ENCODE measurements at places on chromosomes 13 and 19.

DNA sequence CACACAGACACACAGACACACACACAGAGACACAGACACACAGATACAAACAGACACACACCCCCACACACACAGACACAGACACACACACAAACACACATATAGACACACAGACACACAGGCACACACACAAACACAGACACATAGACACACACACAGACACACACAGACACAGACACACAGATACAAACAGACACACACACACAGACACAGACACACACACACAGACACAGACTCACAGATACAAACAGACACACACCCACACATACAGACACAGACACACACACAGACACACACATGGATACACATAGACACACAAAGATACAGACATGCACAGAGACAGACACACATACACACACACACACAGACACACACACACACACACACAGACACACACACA is 174.5 kb downstream of the URI1 start:
- DNase-seq = no peak

GRCh38 chr13:60169239-60170031 is 5.7 kb upstream of the DIAPH3 start:
- no peak for DNase-seq

DNA sequence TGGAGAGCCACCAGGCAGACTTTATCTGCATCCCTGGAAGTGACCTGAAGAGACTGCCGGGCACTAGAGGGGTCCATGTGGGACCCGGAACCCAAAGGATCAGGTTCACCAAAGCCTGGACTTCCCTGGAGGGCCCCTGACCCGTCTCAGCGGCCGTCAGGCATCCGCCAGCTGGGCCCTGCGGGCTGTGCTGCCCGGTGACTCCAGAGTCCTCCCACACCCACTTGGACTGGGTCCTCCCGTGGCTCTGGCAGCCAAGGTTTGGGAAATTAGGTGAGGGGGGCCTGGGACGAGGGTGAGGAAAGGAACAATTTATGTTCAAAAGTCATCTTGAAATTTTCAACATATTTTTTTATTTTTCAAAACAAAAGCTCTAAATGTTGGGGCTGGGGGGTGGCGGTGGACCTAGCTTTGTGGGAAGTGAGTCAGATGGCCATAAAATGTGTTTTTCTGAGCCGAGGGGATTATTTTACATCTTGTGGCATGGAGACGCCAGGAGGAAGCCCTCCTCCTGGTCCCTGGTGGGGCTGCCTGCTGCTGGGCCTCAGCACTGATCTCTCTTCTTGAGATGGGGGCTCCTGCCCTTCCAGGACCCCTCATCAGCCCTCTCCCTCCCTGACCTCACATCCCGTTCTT is 20.2 kb downstream of the CEBPA start:
- DNase-seq = no peak

DNA sequence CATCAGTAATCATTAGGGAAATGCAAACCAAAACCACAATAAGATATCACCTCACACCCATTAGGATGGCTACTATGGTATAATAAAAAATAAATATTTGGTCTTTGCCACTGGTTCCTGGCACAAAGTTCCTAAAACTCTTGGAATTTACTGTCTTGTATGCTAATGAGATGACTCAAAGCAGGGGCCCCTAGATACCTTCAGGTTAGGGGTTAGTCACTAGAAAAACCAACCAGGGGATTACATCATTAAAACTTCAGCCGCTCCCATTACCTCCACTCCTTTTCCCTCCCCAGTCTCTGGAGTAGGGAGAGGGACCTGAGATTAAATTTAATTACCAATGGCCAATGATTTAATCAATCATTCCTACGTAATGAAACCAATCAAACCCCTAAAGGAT is 49.6 kb downstream of the THSD1 start:
- DNase-seq = no peak

- no peak for DNase-seq
Measured at GRCh38 chr13:85040215-85040614, 759.0 kb downstream of the SLITRK6 start.

DNA sequence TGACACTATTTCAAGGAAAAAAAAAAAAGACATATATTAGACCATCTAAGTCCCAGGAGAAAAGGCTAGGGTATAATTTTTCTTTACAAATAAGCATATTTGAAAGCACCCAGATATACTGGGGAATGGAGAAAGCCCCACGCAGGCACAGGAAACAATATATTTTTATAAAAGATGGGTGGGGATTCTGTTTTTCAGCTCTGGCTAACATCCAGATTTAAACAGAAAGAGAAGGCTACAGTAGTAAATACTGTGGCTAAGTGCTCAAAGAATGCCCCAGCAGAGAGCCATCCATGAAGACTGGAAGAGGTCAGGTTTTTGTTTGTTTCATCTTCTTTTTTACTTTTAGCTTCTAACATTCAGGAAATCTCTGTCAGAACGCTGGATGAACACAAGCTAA is 16.0 kb downstream of the ZNF44 start:
- DNase-seq = no peak

DNA sequence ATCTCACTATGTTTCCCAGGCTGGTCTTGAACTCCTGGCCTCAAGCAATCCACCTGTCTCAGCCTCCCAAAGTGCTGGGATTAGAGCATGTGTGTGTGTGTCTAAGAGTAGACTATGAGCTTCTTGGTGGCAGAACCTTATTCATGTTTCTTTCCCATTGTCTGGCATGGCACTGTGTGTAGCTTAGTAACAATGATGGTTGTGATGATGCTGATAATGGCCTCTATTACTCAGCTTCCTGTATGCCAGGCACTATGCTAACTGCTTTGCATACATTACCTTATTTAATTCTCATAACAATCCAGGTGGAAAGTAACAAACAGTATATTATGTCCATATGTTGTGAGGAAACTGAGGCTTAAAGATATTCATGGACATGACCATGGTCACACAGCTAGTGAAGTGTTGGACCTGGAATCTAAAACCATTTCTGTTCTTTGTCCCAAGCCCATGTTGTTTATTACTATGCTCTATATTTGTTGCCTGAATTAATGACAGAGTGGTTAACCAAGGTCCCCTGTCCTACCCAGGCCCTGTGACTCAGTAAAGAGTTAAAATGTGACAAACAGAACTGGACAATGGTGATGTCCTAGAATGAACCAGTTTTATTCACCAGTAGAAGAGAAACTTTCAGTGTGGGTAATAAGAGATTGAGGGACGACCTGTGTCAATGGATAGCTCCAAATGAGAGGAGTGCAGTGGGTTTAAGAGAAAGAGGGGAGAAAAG is 109.6 kb downstream of the KLF5 start:
- DNase-seq = no peak

- no peak for DNase-seq
Measured at GRCh38 chr13:21674490-21675009, 3.7 kb downstream of the FGF9 start.

GRCh38 chr13:51015973-51016372 is 95.1 kb downstream of the C13orf42 start:
- DNase-seq = no peak

GRCh38 chr13:108368250-108368905 is 98.9 kb downstream of the TNFSF13B start:
- DNase-seq = no peak

- no peak for DNase-seq
Measured at GRCh38 chr19:42287827-42288107, 14.2 kb upstream of the PRR19 start.

GRCh38 chr19:23440791-23441190 is 45.5 kb upstream of the ZNF91 start:
- DNase-seq = no peak

DNA sequence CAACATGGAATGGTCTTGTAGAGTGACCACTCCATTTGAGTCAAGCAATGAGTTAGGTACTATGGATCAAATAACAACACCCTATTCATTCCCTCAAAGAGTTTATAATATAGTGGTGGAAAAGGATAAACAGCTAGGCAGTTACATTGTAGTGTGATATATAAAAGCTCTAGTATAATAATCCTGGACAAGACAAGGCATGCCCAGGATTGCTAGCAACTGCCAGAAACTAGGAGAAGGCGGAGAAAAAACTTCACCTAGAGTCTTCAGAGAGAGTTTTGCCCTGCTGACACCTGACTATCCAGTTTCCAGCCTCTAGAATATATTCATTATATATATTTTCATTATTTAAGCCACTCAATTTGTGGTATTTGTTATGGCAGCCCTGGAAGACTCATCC is 530.6 kb downstream of the KLF12 start:
- no peak for DNase-seq

GRCh38 chr13:59643906-59644626 is 519.7 kb downstream of the DIAPH3 start:
- DNase-seq = no peak

- no peak for DNase-seq
Measured at GRCh38 chr19:4878491-4878968, 11.1 kb upstream of the PLIN3 start.

DNA sequence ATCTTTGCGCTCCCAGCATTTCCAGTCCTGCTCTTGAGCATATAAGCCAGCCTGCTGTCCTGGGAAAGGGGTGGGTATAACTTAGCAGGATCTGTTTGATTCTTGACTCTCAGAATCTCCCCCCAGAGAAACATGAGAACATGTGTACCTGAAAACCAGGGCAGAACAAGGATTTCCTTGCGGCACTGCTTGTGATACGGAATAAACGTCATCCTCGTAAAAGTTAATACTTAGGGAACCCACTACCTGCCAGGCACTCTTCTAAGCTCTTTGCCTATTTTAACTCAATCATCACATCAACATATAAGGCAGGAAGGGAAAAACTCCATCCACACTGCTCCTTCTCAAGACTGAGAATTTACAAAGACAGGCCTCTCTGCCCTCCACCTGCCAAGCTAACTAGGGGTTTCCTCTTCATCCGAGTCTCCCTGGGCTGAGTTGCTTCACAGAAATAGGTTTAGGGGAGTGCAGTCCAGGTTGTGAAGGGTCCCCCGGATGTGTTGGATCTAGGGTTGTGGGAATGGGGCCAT is 1.1 kb downstream of the ZNF653 start:
- no peak for DNase-seq

DNA sequence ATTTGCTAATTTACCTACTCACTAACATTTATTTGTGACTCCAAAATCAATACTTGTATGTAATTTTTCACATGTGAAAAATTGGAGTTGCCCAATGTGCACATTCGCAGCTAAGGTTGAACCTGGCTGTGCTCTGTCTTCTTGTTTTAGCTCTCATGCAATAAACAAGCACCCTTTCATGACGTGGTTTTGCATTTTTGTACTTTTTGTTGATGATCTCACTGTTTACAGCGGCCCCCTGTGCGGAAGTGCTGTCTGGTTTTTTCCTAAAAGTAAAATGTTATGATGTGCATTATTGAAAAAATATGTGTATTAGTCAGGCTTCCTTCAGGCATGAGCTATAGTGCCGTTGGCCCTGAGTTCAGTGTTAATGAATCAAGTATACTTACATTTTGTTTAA is 18.1 kb downstream of the DGKH start:
- DNase-seq = no peak

DNA sequence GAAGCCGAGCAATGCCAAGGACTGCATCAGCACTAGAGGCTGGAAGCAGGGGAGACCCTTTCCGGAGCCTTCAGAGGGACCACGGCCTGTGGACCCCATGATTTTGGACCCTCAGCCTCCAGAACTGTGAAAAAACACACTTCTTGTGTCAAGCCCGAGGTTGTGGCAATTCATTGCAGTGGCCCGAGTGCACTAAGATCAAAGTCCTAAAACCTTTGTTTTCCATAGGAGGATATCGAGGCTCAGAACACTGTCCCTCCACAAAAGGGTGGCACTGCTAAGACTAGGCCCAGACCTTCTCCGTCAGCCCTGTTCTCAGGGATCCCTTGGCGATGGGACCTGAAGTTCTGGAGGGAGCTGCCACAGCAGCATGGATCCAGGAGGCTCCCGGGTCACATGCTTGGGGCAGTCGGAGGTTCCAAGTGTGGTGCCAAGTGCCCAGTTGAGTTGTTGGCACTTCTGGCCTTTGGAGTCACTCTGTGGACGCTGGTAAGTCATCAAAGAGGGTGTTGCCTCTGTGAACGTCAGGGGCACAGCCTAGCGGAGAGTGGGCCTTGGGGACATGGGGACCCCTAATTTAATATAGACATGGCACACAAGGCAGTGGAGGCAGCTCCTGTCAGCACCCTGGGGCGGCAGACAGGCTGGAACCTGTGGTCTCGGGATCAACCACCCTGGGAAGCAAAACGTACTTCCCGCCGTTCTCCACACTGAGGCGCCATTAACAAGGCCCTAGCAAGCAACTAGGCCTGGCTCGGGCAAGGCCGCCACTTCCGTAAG is 199.2 kb downstream of the COL4A1 start:
- DNase-seq = no peak

- DNase-seq = no peak
Measured at GRCh38 chr13:25468325-25469168, 96.8 kb downstream of the ATP8A2 start.

DNA sequence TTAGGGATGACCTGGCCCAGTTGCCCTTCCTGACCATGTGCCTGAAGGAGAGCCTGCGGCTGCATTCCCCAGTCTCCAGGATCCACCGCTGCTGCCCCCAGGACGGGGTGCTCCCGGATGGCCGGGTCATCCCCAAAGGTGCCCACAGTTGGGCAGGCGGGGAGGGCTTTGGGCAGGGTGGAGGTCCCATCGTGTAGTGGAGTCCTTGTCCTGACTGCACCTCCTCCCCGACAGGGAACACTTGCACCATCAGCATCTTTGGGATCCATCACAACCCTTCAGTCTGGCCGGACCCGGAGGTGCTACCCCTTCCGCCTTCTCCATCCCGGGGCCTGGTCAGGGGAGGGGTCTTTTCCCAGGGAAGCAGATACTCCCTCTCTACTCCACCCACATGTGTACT is 31.7 kb upstream of the CYP4F8 start:
- no peak for DNase-seq

DNA sequence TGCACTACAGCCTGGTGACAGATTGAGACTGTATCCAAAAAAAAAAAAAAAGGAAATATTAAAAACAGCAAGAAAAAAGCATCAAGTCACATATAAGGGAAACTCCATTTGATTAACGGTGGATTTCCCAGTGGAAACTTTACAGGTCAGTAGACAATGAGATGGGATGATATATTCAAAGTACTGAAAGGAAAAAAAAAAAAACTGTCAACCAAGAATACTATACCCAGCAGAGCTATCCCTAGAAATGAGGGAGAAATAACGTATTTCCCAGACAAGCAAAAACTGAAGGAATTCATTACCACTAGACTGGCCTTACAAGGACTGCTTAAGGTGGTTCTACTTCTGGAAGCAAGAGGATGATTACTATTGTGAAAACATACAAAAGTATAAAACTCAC is 87.4 kb downstream of the C1QTNF9 start:
- no peak for DNase-seq

DNA sequence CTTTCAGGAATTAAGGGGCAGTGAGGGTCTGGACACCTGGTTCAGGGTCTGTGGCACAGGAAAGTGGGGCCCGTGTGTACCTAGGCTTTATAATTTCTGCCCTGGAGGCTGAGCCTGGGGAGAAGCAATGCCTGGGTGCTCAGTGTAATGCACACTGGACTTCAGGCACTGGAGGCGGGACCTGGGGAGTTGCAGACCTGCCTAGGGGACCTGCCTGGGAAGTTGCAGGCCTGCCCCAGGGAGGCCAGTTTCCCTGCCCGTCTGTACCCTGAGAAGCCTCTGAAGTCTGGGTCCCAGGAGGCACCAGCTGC is 2.5 kb upstream of the TMEM59L start:
- no peak for DNase-seq
